ENCODE measurements at places on chromosomes 1 and 21.

- no peak for DNase-seq
These were observed 55.0 kb upstream of the GCLM start for GRCh38 chr1:93964096-93964776.

- no peak for DNase-seq
These were observed 4.0 kb upstream of the ZBTB18 start for GRCh38 chr1:244046907-244047611.

DNA sequence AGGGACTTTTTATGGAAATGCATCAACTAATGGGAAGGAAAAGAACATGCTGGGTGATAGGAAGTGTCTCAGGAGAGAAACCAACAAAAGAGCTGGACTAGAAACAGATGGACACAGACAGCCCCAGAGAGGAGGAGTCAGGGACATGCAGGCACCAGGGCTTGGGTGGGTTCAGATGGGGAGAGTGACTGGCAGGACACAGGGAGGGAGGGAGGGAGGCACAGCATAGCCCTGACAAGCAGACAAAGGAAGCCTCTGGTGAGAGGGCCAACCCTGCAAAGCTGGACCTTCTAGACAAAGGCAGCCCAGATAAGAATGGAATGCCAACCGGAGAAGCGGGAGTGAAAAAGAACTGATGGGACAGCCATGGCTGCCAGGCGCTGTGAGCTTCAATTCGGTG lies 568.8 kb downstream of the AJAP1 start:
- DNase-seq: no peak

GRCh38 chr1:168803806-168804510 lies 75.0 kb upstream of the DPT start:
- DNase-seq: no peak

- no peak for DNase-seq
These were observed 301.8 kb downstream of the BRINP2 start for GRCh38 chr1:177472567-177472966.

GRCh38 chr1:19315378-19316198 lies 3.5 kb downstream of the SLC66A1 start:
- DNase-seq: no peak

GRCh38 chr1:201653233-201653632 lies 114.3 kb downstream of the NAV1 start:
- no peak for DNase-seq

DNA sequence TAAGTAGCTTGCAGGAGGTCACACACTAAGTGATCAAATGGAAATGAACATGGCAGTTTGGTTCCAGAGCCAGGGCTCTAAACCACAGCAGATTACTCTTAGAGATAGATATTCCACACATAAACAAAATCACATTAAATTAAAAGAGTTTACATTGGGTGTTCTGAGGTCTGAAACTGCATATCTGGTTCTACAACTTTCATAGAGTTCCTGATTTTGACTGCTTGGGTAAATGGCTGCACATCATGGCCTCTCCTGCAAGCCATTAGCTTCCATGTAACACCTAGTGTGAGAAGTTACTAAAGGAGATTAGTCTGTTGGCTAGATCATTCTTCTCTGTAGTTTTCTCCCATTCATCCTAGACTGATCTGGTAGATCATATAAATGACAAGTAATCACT lies 12.8 kb upstream of the XCL2 start:
- no peak for DNase-seq

- peak; percentile 51 for DNase-seq
These were observed at the start of gene AMIGO1 for GRCh38 chr1:109509176-109510134. TSS of gene AMIGO1 (minus strand) at chr1:109509727. CDS start at chr1:109508912, 815 bp downstream.

- no peak for DNase-seq
These were observed 78.8 kb downstream of the DDAH1 start for GRCh38 chr1:85386068-85386722.

- no peak for DNase-seq
These were observed 27.1 kb downstream of the ACOT11 start for GRCh38 chr1:54575161-54575560.

DNA sequence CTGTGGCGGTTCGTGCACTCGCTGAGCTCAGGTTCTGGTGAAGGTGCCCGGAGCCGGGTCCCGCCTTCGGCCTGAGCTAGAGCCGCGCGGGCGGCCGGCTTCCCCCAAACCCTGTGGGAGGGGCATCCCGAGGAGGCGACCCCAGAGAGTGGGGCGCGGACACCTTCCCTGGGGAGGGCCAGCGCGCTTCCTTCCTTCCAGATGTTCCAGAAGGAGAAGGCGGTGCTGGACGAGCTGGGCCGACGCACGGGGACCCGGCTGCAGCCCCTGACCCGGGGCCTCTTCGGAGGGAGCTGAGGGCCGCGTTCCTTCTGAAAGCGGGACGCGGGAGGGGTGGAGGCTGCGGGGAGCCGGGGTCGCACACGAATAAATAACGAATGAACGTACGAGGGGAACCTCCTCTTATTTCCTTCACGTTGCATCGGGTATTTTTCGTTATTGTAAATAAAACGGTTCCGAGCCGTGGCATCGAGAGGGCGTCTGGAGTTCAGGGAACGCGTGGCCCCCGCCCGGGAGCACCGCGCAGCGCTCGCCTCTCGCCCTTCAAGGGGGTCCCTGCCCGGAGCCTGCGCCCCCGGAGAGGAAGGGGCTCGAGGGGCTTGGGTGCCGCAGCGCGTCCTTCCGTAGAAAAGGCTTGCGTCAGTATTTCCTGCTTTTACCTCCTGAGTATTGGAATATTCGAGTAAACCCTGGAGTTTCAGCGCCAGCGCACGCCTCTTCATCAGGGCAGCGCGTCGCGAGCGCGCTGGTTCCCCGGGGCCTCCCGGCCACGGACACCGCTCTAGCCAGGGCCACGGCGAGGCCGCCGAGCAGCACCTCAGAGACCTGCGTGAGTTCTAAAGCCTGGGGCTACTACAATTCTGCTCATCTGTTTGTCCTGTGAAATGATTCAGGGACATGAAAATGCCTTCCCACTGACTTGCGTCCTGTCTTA lies 11.5 kb downstream of the YBEY start:
- DNase-seq: no peak

DNA sequence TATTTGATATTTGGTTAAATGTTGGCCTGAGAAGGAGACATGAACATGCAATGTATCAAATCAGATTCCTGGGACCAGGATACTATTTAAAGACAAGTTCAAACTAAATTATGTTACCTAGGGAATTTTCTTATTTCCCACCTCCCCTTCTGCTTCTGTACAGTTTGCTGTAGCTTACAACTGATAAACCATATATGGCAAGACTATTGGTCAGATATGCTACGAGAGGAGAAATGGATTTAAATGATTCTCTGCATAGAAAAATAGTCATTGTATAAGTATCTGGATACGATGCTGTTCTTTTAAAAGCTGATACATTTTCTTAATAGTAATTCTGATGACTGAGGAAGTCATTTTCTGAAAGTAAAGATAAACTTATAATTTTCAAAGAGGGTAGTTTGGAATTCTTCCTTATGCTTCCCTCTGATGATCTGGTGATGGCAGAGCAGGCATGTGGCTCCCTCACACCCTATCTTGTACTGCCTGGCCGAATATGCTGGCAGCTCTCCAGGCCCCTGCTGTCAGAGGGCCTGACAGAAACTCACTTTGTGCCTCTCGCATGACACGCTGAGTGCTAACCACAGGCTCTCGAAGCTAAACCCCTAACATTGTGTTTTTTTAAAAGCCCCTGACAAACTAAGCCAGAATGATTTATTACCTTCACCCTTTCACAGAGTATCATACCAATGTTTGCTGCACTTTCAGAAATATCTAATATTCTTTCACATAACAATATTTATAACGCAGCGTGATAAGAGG lies 19.4 kb downstream of the RRP15 start:
- no peak for DNase-seq

DNA sequence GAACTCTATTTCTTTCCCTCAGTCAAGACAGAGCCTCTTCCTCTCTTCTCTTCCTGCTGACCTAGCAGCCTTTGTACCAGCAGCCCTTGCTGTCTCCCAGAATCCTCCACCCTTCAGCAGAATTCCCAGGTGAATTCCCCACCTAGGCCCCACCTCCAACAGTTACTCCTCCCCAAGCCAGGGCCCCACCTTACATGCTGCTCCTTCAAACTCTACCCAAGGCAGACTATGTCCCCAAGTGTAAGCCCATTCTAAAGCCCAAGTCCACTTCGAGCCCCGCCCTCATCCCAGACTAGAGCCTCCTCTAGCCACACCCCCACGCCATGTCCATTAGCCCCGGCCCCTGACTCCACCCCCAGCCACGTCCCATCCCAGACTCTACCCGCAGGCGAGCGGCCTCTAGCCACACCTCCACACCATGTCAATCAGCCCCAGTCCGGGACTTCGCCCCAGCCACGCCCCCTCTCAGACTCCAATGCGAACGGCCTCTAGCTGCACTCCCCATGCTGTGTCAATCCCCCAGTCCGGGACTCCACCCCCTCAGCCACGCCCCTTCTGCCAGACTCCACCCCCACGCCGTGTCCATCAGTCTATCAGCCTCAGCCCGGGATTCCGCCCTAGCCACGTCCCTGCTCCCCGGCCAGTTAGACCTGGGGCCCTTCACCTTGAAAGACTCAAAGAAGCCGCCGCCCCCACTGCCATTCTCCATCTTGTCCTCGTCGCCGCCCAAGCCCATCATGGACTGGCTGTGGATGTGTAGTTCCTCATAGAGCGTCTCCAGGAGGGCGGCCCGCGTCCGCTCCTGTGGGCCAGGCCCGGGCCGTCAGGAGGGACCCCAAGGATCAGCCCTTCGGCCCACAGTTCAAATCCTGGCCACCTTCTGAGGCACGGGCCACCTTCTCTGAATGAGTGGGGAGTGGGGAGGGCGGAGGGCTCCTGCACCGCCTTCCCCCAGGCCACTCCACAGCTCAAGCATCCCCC lies 61.3 kb downstream of the RAP1GAP start:
- DNase-seq: peak; percentile 66

GRCh38 chr1:207062058-207062457 lies 9.0 kb downstream of the PFKFB2 start:
- DNase-seq: no peak

GRCh38 chr1:9340172-9340854 lies 47.6 kb downstream of the SPSB1 start:
- DNase-seq: no peak

GRCh38 chr1:10530756-10531495 lies 56.2 kb downstream of the PEX14 start:
- DNase-seq: no peak

GRCh38 chr1:197320991-197321531 lies 53.0 kb downstream of the CRB1 start:
- no peak for DNase-seq

- no peak for DNase-seq
These were observed 182.1 kb upstream of the ADAMTS5 start for GRCh38 chr21:27149034-27149433.

- no peak for DNase-seq
These were observed 4.6 kb downstream of the CD244 start for GRCh38 chr1:160858097-160858496.

Measured in activated CD4-positive, alpha-beta memory T cell treated with anti-CD3 and anti-CD28 coated beads, Interleukin-2, amount 10 ng/mL, durations not matched to agents 7 days and 5 days (primary cell).